ENCODE measurements at places on chromosomes 5 and 9.

- DNase-seq, result no peak
Measured at GRCh38 chr5:81214848-81215247, 18.3 kb upstream of the CKMT2 start.

GRCh38 chr5:155833287-155833686 is 493.7 kb upstream of the SGCD start:
- DNase-seq, result no peak

DNA sequence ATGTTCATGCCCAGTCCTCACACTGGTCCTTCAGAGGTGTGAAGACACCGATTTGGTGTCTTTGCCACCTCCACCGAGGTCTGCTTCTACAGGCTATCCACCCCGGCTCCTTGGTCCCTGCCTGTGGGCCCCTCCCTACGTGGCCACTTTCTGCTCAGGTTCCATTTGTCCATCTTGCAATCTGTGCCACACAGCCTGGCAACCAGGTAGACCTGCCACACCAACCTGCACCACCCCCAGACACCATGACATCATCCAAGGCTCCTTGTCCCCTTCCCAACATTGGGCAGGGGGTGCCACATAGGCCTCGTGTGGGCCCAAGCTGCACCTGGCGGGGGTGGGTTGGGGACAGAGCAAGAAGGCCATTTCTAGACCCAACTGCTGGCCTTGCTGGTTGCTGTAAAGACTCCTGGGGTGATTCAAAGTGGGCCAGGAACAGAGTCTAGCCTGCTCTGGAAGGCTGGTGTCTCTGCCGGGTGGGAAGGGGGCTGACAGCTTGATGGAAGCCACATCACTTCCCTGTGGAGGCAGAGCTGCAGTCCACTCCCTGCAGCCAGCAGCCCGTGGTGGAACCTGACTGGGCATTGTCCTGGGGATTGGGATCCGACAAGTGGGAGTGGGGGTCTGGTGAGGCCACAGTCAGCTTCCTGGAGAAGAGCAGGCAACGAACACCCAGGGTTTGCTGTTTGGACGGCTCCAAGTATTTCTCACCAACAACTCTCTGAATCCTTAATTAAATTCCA is 65.8 kb upstream of the SLC25A51 start:
- DNase-seq, result no peak

DNA sequence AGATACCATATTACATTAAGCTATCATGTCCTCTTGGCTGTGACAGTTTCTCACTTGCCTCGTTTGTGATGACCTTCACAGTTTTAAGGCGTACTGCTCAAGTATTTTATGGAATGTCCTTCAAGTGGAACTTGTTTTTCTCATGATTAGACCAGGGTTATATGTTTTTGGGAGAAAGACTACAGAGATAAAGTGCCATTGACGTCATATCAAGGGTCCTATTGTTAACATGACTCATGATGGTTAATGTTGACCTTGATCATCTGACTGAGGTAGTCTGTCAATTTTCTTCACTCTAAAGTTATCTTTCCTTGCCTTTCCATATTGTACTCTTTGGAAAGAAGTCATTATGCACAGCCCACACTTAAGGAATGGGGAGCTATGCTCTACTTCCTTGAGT is 17.8 kb upstream of the PTBP3 start:
- DNase-seq, result no peak

GRCh38 chr5:157544623-157544989 is 31.0 kb downstream of the ADAM19 start:
- peak; percentile 59 for DNase-seq

DNA sequence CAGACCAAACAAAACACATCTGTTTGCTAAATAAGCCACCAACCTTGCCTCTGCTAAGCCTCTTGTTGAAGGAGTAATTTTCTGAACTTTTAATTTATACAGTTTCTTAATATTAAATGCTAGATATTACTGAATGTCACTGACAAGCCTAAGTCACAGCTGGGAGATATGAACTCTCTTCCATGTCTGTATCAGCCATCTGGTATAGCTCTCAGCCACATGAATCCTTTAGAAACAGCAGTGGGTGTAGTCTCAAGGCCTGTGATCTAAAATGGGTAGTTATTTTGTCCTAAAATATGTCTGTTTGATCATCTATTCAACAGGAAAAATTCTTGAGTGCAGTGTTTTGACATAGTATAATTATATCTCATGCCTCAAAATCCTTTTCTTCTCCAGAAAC is 97.2 kb downstream of the CAMK4 start:
- no peak for DNase-seq

- DNase-seq, result no peak
Measured at GRCh38 chr5:176803943-176804498, 6.3 kb upstream of the UNC5A start.

- peak; percentile 39 for DNase-seq
Measured at GRCh38 chr5:17216176-17216973, 1.1 kb upstream of the BASP1 start.

GRCh38 chr5:54742417-54742891 is 224.9 kb downstream of the SNX18 start:
- no peak for DNase-seq

DNA sequence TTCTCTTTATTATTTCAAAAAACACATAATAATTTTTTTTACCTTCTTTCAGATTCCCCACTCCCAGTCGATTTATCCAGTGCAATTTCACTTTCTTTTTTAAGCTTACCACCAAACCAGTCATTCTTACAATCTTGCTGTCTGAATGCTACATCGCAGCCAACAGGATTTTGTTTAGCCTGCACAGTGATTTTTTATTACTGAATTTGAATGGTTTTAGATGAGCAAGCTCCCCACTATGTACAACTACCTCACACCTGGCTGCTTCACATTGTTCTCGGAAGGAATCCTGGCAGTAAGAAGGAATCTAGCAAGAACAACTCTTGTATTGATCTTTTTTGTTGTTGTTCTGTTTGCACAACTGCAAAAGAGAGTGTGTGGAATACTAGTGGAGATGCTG is 668.1 kb upstream of the WWC1 start:
- no peak for DNase-seq

DNA sequence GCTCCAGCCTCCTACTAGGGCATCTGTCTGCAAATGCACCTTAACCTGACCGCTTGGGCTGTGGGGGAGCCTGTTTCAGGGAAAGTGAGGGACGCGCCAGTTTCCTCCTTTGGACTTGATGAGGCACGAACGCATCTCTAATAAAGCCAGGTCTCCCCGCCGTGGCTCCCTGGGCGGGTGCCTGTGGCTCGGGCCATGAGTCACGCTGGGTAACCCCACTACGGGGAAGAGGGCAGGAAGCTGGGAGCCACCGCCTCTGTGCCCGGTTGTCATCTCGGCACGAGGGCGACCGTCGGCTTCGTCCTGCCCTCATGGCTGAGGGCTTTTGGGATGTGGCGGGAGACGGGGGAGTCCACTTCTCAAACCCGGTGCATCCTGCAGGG is 12.1 kb downstream of the NOTCH1 start:
- peak; percentile 74 for DNase-seq

Data from CD4-positive, alpha-beta T cell treated with Interleukin-12 subunit alpha and Interleukin-12 subunit beta, for 1 hour (primary cell).